ENCODE measurements at places on chromosomes 7 and 10. TPM values are rescaled to one million over a fixed set of nuclear protein-coding genes. Genes with fewer than 3 reads are reported as not detected.
A peak's percentile ranks its signal among the peaks of the same experiment; 100 is the strongest.

GRCh38 chr7:51680594-51681399 is 364.2 kb upstream of the COBL start:
- no peak for DNase-seq

DNA sequence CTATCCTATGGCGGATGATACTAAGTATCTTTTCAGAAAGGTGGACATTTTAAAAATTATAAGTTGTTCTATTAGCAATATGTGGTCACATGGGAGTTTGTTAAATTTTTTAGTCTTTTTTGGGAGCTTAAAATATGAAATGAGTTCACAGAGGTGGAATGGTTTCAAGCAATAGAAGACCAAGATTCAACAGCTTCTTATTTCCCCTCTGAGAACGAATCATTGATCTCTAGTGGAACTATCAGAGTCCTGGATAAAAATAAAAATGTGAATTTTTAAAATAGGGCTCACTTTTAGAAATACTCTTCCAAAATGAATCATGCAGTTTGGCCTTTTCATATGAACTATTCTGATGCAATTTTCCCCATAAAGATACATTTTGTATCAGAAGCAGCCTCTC is 467.7 kb upstream of the KLF6 start:
- no peak for DNase-seq

The PRPF18 gene
- 17.9 TPM for total RNA-seq

DNA sequence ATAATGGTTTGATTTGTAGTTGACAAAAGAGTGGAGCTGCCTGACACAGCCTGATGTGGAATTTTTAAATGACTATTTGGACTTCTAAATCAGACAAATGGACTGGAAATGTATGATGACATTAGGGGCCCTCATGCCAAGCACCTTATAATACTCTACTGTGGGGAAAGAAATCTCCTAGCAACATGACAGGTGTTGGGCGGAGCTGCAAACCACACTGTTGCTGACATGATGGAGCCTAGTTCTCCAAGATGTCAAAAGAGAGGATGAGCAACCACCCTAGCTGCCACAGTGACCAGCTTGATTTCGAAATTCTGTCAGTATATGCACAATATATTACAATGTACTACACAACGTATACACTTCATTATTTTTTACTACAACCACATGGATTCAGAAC is 65.8 kb downstream of the RHOBTB1 start:
- DNase-seq, result no peak

DNA sequence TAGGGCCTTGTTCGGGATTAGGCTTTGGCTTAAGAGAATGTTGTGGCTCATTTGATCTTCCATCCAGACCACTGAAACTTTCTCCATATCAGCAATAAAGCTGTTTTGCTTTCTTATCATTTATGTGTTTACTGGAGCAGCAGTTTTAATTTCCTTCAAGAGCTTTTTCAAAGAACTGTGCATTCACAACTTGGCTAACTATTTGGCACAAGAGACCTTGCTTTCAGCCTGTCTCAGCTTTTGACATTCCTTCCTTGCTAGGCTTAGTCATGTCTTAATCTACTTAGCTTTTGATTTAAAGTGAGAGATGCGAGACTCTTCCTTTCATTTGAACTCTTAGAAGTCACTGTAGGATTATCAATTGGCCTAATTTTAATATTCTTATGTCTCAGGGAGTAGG is 19.1 kb upstream of the AKR1B1 start:
- no peak for DNase-seq

DNA sequence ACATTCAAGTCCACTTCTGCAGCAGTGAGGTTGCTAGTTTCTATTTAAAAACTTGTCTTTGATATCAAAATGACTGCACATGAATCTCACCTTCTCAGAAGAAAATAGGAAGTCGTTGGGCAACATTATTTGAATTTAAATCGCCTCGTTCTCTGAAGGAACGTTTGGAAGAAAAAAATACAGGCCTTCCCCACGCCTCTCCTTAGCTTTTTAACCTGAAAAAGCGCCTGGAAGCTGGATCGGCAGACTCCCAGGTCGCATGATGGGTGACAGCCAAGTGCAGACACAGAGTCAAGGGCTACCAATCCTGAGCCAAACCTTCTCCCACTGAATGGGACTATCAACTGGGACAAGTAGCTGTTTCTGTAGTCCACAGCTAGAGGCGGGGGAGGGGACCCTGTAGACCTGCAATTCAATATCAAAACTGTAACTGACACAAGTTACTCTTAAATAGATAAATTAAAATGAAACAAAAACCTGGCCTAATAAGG is 2.2 kb downstream of the FAM53B start:
- DNase-seq, result peak; percentile 65

The TMEM130 gene
- 0.38 TPM for total RNA-seq

DNA sequence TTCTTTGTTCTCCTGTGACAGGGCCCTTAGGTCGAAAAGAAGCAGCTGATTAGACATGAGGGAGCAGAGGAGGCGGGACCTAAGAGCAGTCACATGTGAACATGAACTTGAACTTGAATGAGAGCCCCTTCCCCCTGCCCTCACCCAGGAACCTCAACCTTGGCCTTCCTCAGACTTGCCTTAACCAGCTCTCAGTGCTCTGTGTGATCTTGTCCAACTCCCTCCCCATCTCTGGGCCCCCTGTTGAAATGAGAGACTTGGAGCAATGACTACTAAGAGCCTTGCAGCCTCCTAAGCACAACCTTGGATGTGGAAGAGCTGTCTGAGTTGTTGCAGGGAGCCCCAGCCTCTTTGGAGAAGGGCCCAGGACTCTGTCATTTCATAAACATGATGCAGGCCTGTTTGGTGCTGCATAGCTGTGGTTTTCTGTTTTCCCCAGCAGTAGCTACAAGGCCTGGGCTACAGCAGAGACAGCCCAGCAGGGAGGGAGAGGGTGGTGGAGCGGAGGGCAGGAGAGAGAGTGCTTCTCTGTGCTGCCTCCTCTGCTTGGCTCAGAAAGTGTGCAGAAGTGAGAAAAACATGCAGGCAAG is 123.9 kb upstream of the ZMIZ1 start:
- DNase-seq, result no peak

DNA sequence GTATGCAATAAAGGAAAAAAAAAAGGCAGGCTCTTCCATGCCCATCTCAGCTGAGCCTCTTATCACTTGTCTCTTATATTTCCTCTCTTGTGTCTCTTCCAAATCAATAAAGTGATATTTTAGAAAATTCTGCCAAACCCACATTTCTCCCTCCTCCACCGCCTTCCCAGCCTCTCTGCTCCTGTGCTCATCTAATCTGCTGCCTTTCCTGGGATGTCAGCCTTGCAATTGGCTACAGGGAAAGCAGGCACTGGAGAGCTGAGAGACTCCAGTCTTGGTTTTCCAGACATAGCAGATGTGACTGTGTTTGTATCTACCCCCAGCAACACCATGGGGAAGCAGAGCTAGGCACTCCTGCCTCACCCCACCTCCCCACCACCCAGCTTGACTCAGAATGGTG is 298.4 kb downstream of the KCNMA1 start:
- DNase-seq, result no peak

The BPGM gene
- 11.2 TPM for total RNA-seq

The NUTM2A gene
- total RNA-seq, result 0.22 TPM

The ANLN gene
- total RNA-seq, result 45.0 TPM

DNA sequence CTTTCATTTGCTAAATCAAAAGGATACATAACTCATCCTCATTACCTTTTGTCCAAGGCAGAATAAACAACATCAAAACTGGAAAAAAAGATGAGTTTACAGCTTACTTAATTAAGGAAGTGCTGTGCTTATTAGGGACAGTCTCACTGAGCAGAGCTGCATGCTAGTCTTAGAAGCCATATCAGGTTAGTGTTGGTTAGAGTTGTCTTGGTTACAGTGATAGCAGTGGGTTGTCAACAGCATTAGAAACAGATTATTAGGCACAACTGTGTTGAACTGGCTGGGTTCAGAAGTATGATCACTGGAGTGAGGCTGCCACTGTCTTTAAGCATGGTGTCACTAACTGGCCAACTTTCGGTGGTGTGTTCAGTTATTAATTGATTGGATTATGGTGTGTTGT is 503.9 kb upstream of the IGFBP3 start:
- DNase-seq, result no peak

The ACHE gene
- 0.25 TPM for total RNA-seq

- DNase-seq, result no peak
Observed at GRCh38 chr7:112176693-112177415, 29.3 kb downstream of the DOCK4 start.

DNA sequence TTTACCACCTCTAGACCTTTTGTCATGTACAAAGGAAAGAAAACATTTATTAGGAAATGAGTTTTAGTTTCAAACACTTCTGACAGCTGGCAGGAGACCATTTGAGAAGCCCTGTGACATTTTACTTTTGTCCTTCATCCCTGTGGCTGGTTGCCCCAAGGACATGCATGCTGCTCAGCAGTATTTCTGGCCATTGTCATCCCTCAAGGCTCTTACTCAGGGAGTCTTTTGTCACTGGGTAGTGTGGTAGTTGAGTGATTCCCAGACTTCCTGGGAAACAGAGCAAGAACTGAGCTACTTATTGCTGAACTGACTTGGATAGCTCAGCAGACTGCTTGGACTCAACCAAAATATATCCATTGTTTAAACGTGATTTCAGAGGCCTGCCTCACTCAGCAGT is 142.8 kb downstream of the LRRC4 start:
- no peak for DNase-seq

GRCh38 chr10:100334762-100335161 is 4.7 kb upstream of the PKD2L1 start:
- no peak for DNase-seq

The MYL10 gene
- total RNA-seq, result not detected

DNA sequence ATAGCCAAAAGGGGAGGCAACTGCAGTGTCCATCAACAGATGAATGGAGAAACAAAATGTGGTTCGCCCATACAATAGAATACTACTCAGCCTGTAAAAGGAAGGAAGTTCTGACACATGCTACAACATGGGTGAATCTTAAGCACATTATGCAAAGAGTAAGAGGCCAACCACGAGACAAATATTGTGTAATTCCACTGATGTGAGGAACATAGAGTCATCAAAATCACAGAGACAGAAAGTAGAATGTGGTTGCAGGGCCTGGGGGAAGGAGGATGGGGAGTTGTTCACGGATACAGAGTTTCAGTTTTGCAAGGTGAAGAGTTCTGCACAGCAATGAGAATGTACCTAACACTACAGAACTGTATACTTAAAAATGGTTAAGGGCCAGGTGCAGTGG is 13.7 kb upstream of the C10orf71 start:
- DNase-seq, result no peak
